Brain microvascular endothelial cell (primary cell): ENCODE measurements at places on chromosomes 3 and 15.

DNA sequence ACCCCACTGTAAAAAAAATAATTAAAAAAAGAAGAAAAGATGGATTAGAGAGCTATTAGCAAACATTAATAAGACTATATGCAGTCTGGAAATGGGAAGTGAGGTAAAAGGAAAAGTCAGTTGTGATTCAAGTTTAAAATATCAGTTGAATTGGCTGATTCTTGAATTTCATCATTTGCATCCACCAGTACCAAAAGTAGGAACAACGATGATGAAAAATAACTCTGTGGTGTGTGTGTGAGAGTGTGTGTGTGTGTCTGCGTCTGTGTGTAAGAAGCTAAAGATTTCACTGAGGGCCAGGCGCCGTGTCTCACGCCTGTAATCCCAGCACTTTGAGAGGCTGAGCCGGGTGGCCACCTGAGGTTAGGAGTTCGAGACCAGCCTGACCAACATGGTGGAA, 56.0 kb upstream of the SLC4A7 start:
- no peak for DNase-seq

DNA sequence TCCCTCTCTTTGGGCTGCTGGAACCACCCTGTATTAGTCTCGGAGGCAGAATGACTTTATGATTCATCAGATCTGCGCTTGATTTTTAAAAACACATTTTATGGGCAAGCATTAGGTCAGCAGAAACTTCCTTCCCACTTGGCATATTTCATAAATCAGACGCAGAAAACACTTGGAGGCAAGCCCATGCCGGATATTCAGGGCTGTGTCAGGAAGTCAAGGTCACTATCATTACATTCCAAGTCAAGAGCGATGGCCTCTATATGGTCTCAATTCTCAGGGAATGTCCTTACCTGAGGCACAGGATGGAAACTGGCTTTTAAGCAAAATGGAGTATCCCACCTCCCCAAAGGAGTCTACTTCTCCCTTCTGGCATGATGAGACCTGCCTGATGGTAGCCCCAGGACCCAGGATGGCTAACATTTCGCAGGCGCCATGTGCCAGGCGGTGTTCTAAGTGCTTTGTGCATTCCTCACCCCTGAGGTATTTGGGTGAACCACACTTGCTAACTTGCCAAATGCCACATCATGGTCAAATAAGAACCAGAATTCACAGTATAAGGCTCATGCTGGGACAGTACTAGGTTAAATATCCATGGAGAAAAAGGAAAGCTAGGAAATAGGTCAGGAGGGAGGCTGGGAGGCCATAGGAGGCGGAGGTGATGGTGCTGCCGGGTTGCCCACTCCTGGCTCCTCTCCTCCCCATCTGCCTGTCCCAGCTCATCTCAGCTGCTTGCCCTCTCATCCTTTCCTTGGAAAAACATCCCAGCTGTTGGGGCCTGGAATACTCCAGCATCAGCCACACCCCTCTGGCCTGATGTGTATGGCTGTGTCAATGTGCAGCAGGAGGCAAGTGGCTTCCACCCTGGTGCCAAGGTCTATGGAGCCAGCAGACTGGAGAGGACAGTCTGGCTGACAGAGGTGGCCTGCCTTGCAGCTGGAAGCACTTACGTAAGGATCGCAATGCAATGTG, 18.8 kb downstream of the BCL2L10 start:
- peak; percentile 75 for DNase-seq

GRCh38 chr3:172658344-172659245, 52.3 kb downstream of the NCEH1 start:
- DNase-seq = peak; percentile 100

GRCh38 chr3:172357850-172358754, 90.2 kb downstream of the GHSR start:
- no peak for DNase-seq

- DNase-seq = peak; percentile 86
Observed at GRCh38 chr15:63473999-63474809, 30.2 kb upstream of the USP3 start.

DNA sequence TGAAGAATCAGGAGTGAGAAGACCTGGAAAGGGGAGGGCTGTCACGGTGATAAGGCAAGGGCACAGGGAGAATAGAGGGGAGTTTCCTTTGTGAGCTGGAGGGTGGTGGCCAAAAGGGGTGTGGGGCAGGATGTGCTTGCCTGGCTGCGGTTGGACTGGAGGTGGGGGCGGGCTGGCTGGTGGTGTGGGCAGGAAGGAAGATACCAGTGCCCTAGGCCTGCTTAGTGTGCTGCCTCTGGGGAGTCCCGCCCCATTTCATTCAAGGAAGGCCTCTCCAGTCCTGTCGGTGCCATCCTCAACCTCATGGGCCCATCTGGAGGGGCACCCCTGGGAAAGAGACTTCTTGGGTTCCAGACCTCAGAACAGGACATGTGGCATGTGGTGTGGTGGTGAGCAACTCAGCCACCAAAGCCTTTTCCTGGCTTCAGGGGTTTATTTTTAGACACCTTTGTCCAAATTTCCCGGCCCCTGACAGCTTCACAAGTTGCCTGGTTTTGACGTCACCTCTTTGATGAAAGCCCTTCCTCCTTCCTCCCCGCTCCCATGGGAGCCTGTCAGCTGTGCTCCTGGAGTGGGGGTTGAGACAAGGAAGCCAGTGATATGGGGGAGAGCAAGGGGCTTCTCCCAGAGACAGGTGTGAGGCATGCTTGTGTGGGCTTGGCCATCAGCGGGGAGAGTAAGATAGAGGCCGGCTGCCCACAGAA, 15.6 kb downstream of the TEX264 start:
- DNase-seq = no peak

- DNase-seq = no peak
Observed at GRCh38 chr15:68344600-68344999, 67.1 kb downstream of the FEM1B start.

- no peak for DNase-seq
Observed at GRCh38 chr3:172209333-172210321, 170.2 kb downstream of the FNDC3B start.

GRCh38 chr15:71136793-71137518, 21.7 kb downstream of the THSD4 start:
- DNase-seq = no peak

- peak; percentile 15 for DNase-seq
Observed at GRCh38 chr3:13494463-13495350, 14.6 kb downstream of the HDAC11 start.

DNA sequence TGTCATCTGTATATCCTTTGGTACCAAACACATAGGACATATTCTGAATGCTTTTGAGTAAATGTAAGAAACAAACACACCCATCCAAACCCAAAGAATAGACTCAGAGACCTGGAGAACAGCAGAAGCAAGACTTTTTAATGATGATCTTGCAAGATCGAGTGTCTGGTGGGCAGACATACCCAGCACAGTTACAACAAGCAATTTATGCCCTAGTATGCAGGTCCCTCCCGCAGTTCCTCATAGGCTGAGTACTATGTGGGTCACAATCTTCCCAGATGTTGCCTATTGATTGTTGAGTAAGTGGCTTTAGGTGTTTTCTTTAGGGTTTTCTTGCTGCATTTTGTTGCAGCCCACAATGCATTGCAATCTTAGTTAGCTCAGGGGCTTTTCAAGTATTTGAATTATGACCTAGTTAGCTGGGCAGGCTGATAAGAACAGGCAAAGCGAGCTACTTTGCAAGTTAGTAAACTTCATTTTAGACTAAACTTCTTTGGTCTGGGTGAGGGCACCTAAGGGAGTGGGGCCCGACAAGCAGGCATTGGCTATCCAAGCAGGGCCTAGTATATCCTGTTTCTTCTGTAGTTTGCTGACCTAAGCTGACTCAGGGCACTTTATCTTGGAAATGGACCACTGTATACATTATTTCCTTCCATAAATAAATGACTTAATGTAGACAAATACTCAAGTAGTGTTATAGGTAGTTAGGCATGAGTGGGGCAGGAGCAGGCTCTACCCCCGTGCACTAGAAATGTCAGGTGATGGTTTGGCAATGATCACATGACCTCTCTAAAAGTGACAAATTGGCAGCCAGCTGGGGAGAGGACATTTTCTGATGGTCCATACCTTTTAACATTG, 87.3 kb upstream of the LIPC start:
- DNase-seq = no peak

GRCh38 chr3:188316723-188317070, 162.7 kb downstream of the LPP start:
- no peak for DNase-seq

DNA sequence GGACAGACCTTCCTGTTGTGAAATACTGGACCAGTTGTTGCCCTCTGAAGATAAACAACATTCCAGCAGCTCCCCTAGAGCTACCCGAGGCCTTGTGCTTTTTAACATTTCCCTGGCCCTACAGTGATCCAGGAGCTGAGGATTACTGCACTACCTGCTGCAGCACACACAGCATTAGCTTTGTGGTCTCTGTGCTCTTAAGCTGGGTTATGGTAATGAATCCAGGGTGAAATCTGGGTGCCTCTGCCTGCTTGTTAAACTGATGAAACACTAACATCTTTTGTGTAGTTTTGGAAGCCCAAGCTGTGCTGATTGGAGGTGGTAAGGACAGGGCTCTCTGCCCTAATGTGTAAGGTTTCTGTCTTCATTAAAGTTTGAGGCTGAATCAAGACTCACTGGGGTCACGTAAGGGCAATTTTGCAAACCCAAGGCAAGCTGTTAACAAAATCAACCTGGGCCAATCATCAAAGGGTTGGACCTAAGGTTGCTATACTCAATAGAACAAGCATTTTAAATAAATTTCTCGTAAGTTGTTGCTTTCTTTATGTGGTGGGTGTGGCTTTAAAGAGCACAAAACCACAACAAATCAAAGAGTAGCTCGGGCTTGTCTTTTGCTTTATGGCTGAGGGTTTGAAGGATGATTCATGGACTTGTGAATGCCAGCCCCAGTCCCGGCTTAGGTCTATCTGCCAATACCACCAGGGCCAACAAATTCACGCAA, 183.9 kb downstream of the TPRG1 start:
- DNase-seq = peak; percentile 62

DNA sequence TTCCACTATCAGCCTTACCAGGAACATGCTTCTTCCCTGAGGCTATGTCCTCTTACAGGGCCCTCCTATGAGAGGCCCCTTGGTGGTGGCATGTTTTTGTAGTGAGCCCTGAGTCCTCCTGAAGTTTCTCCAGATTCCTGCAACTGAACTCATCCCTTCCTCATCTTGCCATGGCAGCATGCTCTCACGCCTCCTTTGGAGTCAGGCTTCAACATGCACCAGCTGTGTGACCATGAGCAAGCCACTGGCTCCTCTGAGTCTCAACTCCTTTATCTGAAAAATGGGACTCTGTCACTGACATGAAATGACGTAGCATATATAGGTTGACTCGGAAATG, 216.3 kb upstream of the TLE3 start:
- DNase-seq = no peak
